ENCODE measurements at places on chromosomes 3 and 15.

DNA sequence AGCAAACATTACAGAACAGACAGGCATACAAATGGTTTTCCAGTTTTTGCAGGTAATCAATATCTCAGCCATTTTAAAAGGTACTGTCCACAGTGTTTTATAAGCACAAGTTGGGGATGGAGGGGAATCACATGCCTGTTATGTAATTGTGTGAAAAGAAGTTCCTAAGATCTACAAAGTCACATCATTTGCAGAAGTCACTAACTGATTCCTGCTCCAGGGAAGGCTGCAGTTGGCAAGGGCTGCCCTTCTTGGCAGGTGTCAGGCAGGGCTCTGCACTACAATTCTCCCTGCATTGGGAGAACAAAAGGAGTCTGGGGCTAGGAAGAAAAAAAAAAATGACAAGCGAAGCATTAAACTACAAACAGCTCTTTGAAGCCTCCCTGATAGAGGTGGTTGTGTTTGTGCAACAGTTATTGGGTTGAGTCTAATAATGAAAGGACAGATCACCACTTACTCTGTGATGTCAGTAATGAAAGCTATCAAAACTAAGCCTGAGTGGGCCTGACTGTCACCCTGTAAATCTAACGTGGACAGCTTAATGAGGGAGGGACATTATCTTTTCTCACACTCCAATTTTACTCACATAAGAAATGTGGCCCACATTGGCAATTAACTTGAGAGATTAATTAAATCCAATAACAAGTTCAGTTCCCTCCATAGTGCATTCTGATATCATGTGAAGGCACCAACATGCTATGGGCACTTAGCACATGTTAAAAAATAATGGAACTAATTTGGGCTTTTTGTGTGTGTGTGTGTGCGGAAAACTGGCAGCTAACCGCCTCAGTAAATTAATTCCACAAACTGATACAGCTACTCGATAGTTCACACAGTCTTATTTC lies 242.9 kb downstream of the FHIT start:
- DNase-seq = no peak

GRCh38 chr3:64081235-64081630 lies 57.9 kb upstream of the PSMD6 start:
- DNase-seq = no peak

GRCh38 chr3:115652738-115653137 lies 29.4 kb downstream of the GAP43 start:
- no peak for DNase-seq

DNA sequence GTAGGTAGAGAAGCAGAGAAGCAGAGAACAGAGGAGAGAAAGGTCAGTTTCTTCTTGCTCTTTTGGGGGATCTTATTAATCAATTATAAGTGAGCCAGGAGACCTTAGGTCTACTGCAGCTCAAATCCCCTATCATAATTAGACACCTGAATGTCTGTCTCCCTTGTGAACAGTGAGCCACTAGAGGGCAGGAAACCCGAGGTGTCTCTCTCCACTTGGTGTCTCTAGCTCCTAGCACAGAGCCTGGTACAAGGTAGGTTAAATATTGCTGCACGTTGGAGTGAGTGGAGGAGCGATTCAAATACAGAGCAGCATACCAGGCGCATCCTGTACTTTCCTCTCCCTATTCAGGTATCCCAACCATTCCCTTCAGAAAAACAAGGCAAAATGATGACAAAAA lies 2.0 kb upstream of the ST8SIA2 start:
- peak; percentile 32 for DNase-seq

DNA sequence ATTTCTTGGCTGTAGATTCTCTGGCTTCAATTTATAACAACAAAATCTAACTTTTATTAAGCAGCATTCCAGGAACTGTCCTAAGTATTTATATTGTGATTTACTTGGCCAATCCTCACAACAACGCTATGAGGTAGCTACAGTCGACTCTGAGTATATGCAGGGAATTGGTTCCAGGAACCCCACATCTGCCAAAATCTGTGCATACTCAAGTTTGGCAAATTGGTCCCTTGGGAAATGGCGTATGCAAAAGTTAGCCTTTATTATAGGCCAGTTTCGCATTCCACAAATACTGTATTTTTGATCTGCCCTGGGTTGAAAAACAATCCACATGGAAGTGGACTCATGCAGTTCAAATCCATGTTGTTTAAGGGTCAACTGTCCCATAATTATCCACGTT lies 53.9 kb downstream of the RAP2B start:
- no peak for DNase-seq

DNA sequence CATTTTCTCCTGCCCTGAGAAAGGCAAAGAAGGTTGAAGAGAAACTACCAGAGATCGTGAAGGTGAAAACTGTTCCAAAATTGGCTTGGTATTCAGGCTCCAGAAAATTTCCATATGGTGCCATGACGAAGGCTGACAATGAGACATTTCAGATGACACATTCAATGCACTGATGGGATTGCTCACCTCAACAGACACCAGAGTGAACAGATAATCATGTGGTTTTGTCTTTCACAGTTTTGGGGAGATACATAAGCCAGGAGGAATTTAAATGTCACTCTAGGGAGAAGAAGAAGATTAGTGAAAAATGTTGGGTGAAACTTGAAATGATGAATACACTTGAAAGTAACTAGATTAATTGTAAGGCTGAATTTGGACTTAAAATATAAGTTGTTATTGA lies 339.7 kb upstream of the EPHA3 start:
- DNase-seq = no peak

- DNase-seq = peak; percentile 41
Measured at GRCh38 chr15:23642413-23643044, 5.1 kb downstream of the MAGEL2 start.

DNA sequence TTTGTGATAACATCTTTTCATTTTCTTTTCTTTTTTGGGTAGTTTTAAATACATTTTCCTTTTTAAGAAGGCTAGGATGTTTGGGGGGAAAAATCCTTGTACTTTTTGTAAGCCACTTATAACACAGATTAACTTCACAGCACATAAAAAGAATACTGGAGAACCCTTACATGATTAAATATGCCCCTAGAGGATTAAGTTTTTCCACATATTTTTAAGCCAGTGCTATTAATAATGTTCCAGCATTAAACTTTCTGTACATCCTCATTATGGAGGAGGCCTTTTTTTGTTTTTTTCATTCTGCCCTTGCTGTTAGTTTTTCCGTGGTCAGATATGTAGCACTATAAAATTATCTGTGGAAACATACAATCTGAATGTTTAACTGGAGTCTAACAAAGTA lies 147.9 kb downstream of the ATG7 start:
- no peak for DNase-seq

GRCh38 chr3:147760941-147761340 lies 351.8 kb downstream of the ZIC1 start:
- no peak for DNase-seq

- no peak for DNase-seq
Measured at GRCh38 chr3:60792249-60792852, 458.9 kb downstream of the FHIT start.

DNA sequence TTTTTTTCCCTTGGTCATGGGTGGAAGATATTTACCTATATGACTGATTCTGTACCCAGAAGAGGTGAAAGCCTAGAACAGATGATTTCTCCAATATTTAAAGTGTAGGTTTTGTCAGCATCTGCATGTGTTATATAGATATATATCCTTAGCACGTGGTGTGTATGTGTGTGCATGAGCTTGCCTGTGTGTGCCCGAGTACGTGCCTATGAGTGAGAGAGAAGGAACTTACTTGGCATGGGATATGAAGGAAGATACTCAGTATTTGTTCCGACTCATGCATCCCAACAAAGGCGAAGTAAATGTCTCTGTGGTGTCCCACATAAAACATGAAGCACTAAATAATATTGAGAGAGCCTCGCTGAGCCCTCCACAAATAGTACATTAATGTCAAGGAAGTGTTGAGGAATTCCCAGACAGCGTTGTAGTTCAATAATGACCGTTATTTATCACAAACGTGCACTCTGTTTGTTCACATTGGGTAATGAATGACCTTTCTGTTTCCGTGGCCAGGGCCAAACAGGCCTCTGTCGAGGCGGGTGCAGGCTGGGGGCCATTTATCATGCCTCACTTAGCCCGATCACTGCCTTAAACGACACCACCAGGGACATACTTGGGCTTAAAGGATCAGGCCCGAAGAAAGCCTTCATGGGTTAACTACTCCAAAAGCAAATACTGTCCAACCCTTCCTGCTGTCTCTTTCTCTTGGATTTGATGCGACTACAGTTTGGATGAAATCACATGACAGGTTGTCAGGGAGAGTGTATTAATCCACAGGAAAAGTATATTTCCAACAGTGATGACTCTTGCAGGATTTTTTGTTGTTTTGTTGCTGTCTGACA lies 267.7 kb downstream of the PTPRG start:
- no peak for DNase-seq

GRCh38 chr3:78804251-78805037 lies 963.4 kb downstream of the ROBO1 start:
- DNase-seq = no peak

DNA sequence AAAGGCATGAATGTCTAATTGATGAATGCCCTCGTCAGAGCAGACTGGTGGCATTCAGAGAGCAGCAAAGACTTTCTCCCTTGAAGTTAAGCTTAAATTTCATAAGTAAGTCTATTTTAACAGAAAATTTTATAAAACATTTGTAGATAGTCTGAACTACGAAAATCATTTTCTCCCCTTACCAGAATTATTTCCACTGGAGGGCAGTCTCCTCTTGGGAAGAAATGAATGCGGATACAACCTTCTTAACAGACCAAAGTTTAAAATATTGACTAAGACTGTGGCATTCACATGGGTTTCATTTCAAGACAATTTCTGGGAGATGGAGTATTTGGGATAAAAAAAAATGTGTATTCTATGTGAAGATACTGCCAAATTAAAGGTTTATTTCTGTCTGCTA lies 669.0 kb downstream of the FHIT start:
- DNase-seq = no peak

DNA sequence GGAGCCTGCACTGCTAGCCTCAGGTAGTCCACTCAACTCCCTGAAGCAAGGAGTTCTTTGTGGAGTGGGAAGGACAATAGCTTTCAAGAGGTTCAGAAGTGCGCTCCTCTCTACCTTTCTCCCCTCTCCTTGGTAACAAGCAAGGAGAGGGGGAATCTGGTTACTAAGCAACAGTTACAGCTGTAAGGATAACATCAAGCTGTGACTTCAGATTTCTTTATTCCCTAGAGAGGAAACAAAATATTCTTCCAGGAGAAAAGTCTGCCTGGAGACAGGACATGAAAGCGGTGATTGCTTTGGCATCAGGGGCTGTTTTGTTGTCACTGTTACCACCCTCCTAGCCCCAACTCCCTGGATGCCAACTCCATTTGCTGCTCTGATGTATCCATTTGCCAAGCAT lies 70.4 kb downstream of the TRANK1 start:
- no peak for DNase-seq

GRCh38 chr3:71652781-71653413 lies 69.4 kb upstream of the FOXP1 start:
- DNase-seq = peak; percentile 36

Measured in Jurkat, Clone E6-1 (cell line).